Activated T-cell treated with anti-CD3 and anti-CD28 coated beads, Interleukin-2, amount 50 U/mL, for 4 hours (primary cell): ENCODE measurements at places on chromosomes 1 and 21. TPM values are rescaled to one million over a fixed set of nuclear protein-coding genes. Genes with fewer than 3 reads are reported as not detected.

The ZFP69B gene
- 8.0 TPM for total RNA-seq

The GUCA2A gene
- total RNA-seq, result not detected

The KCNJ10 gene
- total RNA-seq, result 0.32 TPM

The PRAMEF6 gene
- not detected for total RNA-seq

The OR2L8 gene
- not detected for total RNA-seq

The CACNA1E gene
- not detected for total RNA-seq

The HEYL gene
- total RNA-seq, result 0.08 TPM

The TRAF3IP3 gene
- 109 TPM for total RNA-seq

The DMBX1 gene
- total RNA-seq, result not detected

The SYPL2 gene
- 0.13 TPM for total RNA-seq

The SMCP gene
- not detected for total RNA-seq

The GPR37L1 gene
- not detected for total RNA-seq

The ZBED6 gene
- total RNA-seq, result 11.0 TPM

The RIIAD1 gene
- not detected for total RNA-seq

The CD52 gene
- total RNA-seq, result 99.4 TPM

The RIMS3 gene
- total RNA-seq, result 0.78 TPM

The OR10J1 gene
- not detected for total RNA-seq

The CHODL gene
- total RNA-seq, result not detected

The CD1D gene
- total RNA-seq, result not detected

The ACP6 gene
- total RNA-seq, result 5.6 TPM

The GBP3 gene
- total RNA-seq, result 6.1 TPM

The TBX19 gene
- 0.48 TPM for total RNA-seq

The DNALI1 gene
- not detected for total RNA-seq
